Heart left ventricle (tissue), 16 donors: ENCODE measurements at places on chromosomes 1 and 21. TPM values are rescaled to one million over a fixed set of nuclear protein-coding genes. Genes with fewer than 3 reads are reported as not detected.

GRCh38 chr1:34370748-34371147 lies 194.0 kb downstream of the C1orf94 start:
- no peak overlapping the region for H3K27ac ChIP-seq
- no peak overlapping the region for H3K4me3 ChIP-seq
- no peaks in the 10 kb centered on the region for H3K4me1 ChIP-seq
- H3K36me3 ChIP-seq, result no peaks in the 10 kb centered on the region

CYP4Z1 gene
- polyA plus RNA-seq, result 0.04 TPM

DNA sequence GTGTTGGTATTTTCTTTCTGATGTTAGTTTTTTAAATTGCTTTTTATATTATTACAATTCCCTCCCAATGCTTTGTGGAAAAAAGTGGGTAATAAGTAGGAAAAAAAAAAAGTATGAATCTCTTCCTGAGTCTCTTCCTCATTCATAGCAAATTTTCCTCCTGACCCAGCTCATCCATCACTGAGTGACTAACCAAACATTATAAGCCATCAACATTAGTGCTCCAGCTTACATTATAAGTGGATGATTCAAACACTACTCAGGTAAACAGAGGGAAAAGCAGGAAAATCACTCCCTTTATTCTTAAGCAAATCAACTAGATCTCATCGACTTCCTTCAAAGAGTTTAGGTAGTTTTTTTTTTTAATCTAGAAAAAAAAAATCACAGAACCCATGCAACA lies 15.4 kb upstream of the SAMD13 start:
- H3K27ac ChIP-seq, result no peak overlapping the region
- no peaks in the 10 kb centered on the region for H3K4me1 ChIP-seq
- H3K27me3 ChIP-seq, result no peaks in the 10 kb centered on the region
- H3K4me3 ChIP-seq, result no peak overlapping the region

ATP1A4 gene
- polyA plus RNA-seq, result 0.12 TPM

MYOG gene
- polyA plus RNA-seq, result not detected

SLC16A1 gene
- polyA plus RNA-seq, result 60.5 TPM
